Activated T-helper 1 cell treated with anti-CD3 and anti-CD28 coated beads, Interleukin-12 subunit alpha, Interleukin-12 subunit beta, Interleukin-2, Interleukin-4 antibody, amounts not matched to agents 30 ng/mL and 10 ng/mL and 1 ng/mL, durations not matched to agents 14 hours and 24 hours and 36 hours (primary cell): ENCODE measurements at places on chromosomes 6 and 20. TPM values are rescaled to one million over a fixed set of nuclear protein-coding genes. Genes with fewer than 3 reads are reported as not detected.

DNA sequence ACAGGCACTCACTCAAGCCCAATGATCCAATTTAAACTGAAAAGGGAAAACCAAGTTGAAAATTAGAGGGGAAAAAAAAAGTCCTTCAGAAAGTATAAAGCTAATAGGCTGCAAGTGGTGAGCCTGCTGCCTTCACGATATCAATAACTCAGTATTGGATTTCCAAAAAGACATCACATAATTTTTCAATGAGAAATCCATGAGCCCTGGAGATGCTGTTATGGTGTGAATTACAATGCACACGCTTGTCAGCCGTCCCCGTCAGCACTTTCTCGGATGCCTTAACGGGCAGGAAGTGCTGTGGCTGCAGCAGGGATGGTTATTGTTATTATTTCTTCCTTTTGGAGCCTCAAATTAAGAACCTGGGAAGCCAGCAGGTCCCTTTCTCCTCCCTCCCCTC is 138.5 kb downstream of the DHX35 start:
- peaks cover 12% of the 10 kb centered on the region for H3K27me3 ChIP-seq
- no peaks in the 10 kb centered on the region for H3K4me1 ChIP-seq
- H3K27ac ChIP-seq = no peak overlapping the region
- no peak overlapping the region for H3K4me3 ChIP-seq
- no peak for DNase-seq
- no peaks in the 10 kb centered on the region for H3K36me3 ChIP-seq

The HLA-DPB1 gene
- total RNA-seq = 12.2 and 12.3 TPM in 2 replicates

DNA sequence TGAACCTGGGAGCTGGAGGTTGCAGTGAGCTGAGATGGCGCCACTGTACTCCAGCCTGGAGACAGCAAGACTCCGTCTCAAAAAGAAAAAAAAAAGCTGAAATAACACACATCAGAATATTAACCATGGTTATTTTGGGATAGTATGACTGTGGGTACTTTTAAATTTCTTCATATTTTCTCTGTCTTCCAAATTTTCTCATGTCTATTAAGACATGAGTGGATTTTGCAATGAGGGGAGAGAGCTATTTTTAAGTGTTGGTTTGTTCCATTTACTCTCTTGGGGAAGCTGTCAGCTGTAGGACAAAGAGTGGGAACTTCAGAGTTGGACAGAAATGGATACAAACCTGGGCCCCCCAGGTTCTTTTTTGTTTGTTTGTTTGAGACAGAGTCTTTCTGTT is 10.3 kb downstream of the ADISSP start:
- no peaks in the 10 kb centered on the region for H3K27me3 ChIP-seq
- H3K4me1 ChIP-seq = peaks cover 5% of the 10 kb centered on the region
- no peak for DNase-seq
- H3K4me3 ChIP-seq = no peak overlapping the region
- H3K36me3 ChIP-seq = peaks cover 6% of the 10 kb centered on the region
- H3K27ac ChIP-seq = no peak overlapping the region

The RAB44 gene
- total RNA-seq = 0.05 and 0.10 TPM in 2 replicates

DNA sequence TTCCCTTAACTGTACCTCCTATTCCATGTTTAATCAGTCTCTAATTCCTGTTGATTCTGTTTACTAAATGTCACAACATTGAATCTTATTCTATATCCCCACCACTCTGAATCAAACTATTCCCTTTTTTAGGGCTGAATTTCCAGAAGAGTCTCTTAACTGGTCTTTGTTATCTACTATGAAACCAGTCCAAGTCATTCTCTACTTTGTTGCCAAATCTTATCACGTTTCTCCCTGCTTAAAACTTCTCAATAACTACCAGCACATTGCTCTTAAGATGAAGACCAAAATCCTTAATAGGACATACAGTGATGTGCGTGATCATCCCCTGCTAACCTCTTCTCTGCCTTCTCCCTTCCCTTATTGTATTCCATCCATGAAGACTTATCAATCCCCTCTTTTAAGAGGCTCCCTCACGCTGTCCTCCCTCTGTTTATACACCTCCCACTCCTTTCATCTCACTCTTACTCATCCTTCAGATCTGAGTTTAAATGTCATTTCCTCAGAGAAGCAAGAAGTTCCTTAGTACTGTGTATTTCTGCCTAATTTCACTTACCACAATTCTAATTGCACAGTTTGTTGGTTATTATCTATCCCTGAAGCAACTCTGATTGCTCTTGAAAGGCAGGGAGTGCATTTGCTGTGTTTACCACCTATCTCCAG is 143.0 kb upstream of the AHI1 start:
- H3K27me3 ChIP-seq = peaks cover 2% of the 10 kb centered on the region
- peak overlapping the region; percentile 38 for H3K4me3 ChIP-seq
- peaks cover 68% of the 10 kb centered on the region for H3K4me1 ChIP-seq
- peaks cover 49% of the 10 kb centered on the region for H3K36me3 ChIP-seq
- H3K27ac ChIP-seq = peak overlapping the region; percentile 91
- DNase-seq = no peak

The CALHM5 gene
- not detected in 2 replicates for total RNA-seq

- no peak for DNase-seq
- no peaks in the 10 kb centered on the region for H3K27me3 ChIP-seq
Measured at GRCh38 chr20:2224368-2224639, 71.5 kb upstream of the TGM3 start.

The GSTA1 gene
- total RNA-seq = not detected in 2 replicates

The TNFRSF6B gene
- not detected in 2 replicates for total RNA-seq

The RXRB gene
- total RNA-seq = 46.6 and 47.4 TPM in 2 replicates

- H3K4me3 ChIP-seq = no peak overlapping the region
- no peak overlapping the region for H3K27ac ChIP-seq
- no peaks in the 10 kb centered on the region for H3K36me3 ChIP-seq
- peaks cover 16% of the 10 kb centered on the region for H3K27me3 ChIP-seq
- no peak for DNase-seq
Measured at GRCh38 chr6:127606131-127606562, 29.2 kb downstream of the C6orf58 start.

- no peak overlapping the region for H3K27ac ChIP-seq
- no peak overlapping the region for H3K4me3 ChIP-seq
- H3K36me3 ChIP-seq = no peaks in the 10 kb centered on the region
Measured at GRCh38 chr6:131744432-131745287, 33.8 kb upstream of the CTAGE9 start.

DNA sequence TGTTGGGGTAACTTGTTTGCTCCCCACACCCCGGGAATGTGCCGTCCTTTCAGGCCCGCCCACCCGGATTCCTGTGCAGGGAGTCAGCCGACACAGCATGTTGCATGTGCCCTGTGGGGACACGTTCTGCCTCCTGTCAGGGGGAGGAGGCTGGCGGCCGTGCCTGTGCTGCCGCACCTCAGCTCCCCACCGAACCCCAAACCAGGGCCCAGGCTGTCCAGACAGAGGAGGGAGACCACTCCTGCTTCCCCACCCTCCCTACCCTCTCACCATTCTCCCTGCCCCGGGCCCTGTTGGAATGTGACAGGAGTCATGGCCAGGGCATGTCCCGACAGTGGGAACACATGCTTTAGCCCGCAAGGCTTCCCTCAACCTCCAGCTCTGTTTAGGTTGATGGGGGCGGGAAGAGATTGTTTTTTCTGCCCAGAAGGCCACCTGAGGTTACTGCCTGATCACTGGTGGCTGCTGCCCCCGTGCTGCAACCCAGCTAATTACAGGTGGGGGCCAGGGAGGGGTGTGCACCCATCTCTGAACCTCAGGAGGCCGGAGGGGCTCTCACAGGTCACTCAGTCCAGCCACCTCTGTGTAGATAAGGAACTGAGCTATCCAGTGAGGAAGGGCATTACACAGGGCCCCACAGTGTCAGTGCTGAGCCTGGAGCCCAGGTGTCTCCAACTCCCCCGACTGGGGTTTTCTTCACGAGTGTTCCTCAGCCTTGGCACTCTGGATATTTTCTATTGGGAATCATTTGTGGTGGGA is 13.6 kb downstream of the LRRC73 start:
- no peak overlapping the region for H3K4me3 ChIP-seq
- H3K36me3 ChIP-seq = peaks cover 13% of the 10 kb centered on the region
- DNase-seq = no peak
- no peak overlapping the region for H3K27ac ChIP-seq

GRCh38 chr6:31814677-31815024 is 432 bp downstream of the HSPA1L start:
- peaks cover 47% of the 10 kb centered on the region for H3K4me1 ChIP-seq
- H3K4me3 ChIP-seq = peak overlapping the region; percentile 93

DNA sequence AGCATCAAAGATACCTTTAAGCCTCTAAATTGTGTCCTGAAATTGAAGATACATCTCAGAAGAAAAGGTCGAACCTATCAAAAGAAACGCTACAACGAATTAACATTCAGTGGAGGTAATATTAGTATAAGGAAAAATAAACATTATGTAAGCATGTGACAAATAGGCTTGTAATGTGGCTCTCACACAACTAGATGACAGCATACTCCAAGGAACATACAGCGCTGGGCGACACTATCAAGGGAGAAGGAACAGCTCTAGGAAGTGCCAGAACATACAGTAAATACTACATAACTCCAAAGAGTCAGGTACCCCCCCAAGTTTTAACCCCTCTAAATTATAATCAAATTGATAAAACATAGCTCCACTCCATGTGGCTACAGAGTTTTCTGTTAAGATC is 103.5 kb downstream of the LAMP5 start:
- DNase-seq = no peak
- H3K27ac ChIP-seq = no peak overlapping the region
- no peaks in the 10 kb centered on the region for H3K4me1 ChIP-seq

DNA sequence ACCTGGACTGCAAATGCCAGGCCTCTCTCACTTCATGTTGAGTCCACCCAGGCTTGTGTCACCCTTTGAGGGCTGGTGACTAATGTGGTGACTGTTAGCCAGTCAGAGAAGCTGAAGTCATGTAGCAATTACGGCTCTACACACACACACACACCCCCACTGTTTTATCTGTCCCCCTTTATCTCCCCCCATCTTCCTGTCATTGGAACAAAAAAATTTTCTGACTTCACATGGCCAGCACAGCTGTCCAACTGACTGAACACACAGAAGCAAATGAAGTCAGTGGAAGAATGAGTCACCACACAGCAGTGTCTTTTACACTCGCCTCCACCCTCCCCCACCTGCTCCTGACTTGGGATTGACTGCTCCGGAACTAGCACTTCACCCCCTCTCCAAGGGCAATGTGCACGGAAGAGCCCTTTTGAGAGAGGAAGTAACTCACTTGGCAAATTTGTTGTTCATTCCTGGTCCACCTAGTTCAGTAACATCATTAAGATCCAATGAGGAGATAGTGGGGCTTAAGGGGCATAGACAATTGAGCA is 198.0 kb downstream of the RNF144B start:
- H3K27ac ChIP-seq = no peak overlapping the region
- no peaks in the 10 kb centered on the region for H3K36me3 ChIP-seq
- H3K4me1 ChIP-seq = no peaks in the 10 kb centered on the region
- H3K4me3 ChIP-seq = no peak overlapping the region
- peaks cover 2% of the 10 kb centered on the region for H3K27me3 ChIP-seq
- no peak for DNase-seq

- H3K27me3 ChIP-seq = peaks cover 9% of the 10 kb centered on the region
- DNase-seq = no peak
- H3K27ac ChIP-seq = no peak overlapping the region
- no peak overlapping the region for H3K4me3 ChIP-seq
Measured at GRCh38 chr6:150196942-150197745, 54.3 kb downstream of the PPP1R14C start.

The TMC2 gene
- total RNA-seq = not detected in 2 replicates

GRCh38 chr6:163291622-163292021 is 122.9 kb upstream of the QKI start:
- no peak overlapping the region for H3K27ac ChIP-seq
- H3K27me3 ChIP-seq = no peaks in the 10 kb centered on the region
- H3K36me3 ChIP-seq = no peaks in the 10 kb centered on the region
- no peak for DNase-seq

The PHF3 gene
- total RNA-seq = 42.7 and 45.3 TPM in 2 replicates

The SPO11 gene
- not detected in 2 replicates for total RNA-seq

DNA sequence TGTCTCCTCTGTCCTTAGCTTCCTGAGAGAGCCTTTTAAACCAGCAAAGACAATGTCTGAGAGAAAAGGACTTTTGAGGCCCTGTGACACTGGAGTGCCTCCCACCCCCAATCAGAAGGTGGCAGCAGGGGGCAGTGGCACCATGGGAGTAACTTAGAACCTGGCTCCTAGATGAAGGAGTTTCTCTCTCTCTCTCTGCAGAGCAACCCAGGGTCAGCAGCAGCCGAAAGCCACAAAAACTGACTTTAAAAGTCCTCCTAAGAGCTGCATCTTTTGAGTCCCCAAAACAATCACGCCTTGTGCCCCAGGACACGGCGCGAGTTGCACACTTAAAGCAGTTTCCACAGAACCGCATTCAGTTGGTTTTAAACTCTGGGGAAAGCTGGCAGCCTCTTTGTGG is 5.3 kb upstream of the TCP11 start:
- H3K36me3 ChIP-seq = no peaks in the 10 kb centered on the region
- no peak for DNase-seq
- no peak overlapping the region for H3K4me3 ChIP-seq
- H3K27me3 ChIP-seq = peaks cover 5% of the 10 kb centered on the region
- H3K27ac ChIP-seq = no peak overlapping the region
- peaks cover 48% of the 10 kb centered on the region for H3K4me1 ChIP-seq

The HLA-G gene
- 0.91 and 1.6 TPM in 2 replicates for total RNA-seq

DNA sequence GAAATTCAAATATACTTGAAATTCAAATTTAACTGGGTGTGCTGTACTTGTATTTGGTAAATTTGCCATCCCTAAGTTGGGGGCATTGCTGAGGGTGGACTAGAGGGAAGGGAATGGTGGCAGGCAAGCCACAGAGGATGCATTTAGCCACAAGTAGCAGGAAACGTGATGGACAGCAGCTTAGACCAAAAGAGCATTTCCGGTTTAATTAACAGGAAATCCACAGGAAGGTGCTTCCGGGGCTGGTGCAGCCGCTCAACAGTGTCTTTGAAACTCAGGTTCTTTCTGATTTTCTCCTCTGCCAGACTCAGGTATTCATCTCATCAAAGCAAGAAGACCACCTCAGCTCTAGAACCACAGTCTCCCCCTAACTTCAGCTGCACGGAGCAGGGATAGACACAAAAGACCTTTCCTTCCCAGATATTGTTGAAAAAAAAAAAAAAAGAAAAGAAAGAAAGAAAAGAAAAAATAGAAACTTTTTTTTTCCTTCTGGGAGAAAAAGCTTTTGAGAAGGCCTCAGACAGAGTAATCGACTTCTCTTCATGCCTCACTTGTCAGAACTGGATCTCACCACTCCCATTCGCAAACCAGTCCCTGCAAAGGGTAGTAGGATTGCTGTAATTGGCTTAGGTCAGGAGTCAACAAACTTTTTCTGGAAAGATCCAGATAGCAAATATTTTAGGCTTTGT is 8.0 kb upstream of the BCAS1 start:
- peaks cover 1% of the 10 kb centered on the region for H3K36me3 ChIP-seq
- peak overlapping the region; percentile 68 for H3K27ac ChIP-seq
- peaks cover 23% of the 10 kb centered on the region for H3K4me1 ChIP-seq
- H3K4me3 ChIP-seq = peak overlapping the region; percentile 44
- peaks cover 14% of the 10 kb centered on the region for H3K27me3 ChIP-seq

DNA sequence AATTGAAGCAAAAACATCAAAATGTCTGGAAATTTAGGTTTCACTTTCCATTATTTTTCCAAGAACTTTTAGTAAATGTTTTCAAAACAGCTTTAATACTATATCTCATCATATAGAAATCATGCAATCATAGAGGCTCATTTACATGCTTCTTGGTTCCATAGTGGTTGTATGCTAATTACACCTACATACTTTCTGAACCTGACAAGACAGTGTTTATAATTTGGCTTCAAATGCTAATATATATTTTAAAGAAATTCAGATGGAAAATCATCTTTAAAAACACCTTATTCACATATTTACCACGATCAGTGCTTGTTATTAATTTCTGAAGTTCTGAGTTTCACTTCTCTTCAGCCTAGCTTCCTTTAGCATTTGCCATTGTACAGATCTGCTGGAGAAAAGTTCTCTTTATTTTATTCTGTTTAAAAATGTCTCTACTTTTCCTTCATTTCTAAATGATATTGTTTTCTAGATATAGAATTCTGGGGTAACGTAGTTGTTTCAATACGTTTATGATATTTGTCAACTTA is 89.9 kb downstream of the PLCB1 start:
- no peak overlapping the region for H3K27ac ChIP-seq
